Cardiac fibroblast (primary cell): ENCODE measurements at places on chromosomes 6 and 20.

DNA sequence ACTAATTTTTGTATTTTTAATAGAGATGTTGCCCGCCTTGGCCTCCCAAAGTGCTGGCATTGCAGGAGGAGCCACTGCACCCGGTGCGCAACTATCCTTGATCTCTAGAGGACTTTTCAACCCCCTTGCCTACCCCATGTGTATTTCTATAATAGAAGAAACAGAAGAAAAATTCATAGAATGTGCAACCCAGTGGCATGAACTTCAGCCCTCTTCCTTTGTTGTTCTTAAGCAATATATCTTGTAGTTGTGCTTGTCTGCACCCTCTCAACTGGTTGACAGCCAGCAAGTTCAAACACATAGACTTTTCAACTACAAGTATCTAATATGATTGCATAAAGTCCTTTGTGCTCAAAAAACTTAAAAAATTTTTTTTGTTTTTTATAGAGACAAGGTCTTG, 72.3 kb upstream of the NCOA3 start:
- no peak for DNase-seq

DNA sequence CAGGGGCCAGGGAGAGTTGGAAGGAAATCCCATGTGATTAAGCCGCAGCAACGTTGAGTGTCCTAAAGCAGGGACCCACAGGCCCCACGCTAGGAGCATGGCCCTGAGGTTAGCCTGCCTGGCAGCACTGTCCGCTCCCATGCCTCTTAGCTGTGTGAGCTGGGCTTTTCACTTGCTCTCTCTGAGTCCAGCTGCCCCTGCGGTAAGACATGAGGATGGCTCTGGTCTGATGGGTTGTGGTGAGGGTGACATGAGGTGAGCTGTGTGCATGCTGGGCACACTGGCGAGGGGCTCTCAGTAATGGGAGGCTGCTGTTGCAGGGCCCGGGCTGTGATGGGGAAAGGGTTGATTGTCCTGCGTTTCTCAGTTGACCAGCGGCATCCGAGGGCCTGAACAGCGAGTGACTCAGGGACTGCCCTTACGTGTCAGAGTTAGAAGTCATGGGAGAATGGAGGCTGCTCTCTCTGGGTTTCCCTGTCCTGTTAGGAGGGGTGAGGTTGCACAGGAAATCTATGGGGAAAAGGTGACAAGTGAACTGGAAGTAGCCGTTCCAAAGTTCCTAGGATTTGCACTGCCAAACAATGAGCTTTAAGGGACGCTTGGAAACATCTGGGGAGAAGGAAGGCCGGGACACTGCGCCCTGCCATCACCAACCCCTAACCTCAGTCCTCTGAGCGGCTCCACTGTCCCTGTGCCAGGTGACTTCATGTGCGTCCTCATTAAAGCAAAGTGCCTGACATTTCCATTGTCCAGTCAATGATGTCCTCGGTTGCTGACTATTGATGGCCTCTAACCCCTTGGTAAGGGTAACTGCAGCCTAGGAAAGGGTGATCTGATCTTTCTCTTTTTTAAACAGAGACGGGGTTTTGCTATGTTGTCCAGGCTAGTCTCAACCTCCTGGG, 51.3 kb downstream of the ADNP start:
- no peak for DNase-seq

DNA sequence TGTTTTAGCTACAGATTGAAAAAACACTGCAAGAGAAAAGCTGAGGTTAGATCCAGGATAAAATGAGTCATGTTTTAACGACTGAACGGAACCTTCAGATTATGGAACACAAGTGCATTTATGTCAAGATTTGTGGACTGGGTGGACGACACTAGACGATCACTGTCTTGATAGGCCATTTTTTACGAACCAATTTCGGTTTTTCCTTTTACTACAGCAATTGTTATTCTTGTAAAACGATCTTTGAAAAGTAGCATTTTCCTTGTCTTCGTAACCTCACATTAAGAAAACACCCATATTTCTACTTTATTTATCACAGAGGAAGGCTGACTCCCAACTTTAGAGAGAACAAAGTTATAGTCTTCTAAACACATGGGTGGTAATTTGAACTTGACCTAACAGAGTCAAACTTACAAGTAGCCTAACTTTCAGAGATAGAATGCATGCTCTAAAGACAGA, 294.2 kb upstream of the TCF21 start:
- no peak for DNase-seq

DNA sequence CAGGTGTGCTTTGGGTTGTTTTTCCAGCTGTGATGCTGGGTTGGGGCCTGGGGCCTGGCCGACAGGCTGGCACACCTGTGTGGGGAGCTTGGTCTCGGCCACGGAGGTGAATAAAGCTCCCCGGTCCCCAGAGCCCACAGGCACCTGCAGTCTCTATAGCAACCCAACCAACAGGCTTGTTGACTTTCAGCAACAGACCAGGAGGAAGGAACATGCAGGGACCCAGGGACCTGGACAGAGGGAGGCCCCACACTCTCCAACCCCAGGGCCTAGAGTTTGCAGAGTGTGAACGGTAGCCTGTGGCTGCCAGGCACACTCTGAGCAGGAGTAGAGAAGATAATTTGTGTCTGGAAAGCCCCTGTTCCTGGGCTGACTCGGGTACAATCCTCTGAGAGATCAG, 14.6 kb upstream of the SYNJ2 start:
- DNase-seq: no peak

DNA sequence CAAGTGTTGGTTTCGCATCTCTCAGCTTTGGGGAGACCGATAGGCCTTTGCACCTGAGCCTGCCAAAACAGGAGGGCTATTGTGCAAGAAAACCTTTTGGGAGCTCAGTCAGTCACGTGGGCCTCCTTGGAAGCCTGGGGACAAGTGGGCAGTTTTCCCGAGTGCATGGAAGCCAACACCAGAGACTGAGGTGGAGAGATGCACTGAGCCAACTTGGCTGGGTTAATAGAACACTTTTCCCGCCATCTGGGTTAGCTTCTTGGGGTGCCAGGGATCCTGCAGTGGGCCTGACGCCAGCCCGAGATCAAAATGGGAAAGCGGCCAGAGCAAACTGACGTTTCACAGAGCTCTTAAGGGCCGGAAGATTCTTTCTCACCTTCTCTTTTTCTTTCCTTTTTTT, 2.8 kb upstream of the OOEP start:
- DNase-seq: no peak

GRCh38 chr20:48164566-48165400, 379.5 kb upstream of the SULF2 start:
- no peak for DNase-seq

DNA sequence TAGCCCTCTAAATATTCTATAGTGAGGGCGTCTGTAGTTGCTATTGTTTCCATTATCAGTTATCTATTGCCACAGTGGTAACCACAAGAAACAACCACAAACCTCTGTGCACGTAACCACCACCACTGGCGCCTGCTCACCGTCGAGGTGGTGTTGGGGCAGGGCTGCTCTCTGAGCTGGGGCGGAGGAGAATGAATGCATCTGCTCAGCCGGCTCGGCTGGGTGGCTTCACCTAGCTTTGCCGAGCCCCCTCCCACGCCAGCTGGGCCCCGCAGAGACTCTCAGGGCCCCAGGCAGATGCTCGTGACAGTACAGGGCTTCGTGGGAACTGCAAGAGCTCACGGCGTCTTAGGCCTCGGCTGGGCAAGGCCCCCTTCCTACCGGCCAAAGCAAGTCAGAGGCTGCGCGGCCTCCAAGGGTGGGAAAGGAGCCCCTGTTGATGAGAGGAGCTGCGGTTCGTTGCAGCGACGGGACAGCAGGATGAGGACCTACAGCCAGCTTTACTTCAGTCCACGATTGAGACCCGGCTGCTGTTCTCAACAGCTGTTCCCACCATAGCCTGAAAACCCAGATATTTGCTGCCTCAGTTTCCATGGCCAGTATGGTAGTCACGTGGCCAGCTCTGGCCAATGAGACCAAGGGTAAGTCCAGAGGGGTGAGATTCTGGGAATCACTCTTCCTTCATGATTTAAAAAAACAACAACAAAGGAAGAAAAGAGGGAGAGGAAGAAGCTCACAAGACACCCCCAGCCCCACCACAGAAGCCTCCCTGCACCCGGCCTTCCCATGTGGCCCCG, 120.2 kb upstream of the AFDN start:
- no peak for DNase-seq

DNA sequence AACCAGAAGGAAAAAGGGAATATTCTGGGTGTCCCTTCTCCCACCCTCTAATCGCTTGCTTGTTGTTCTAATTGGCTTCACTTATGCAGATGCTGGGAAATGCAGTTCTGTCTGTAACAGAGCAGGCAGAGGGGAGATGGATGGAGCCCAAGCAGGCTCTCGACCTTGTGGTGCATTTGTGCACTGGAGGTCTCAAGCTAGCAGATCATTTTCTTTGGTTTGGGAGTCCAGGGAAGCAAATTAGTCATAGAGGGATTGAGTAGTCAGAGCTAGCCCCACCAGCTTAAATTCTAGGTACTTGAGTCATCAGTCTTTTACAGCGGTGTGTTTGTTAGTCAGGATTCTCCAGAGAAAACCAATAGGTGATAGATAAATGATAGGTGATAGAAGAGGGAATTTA, 234.7 kb upstream of the ECI2 start:
- DNase-seq: peak; percentile 80

DNA sequence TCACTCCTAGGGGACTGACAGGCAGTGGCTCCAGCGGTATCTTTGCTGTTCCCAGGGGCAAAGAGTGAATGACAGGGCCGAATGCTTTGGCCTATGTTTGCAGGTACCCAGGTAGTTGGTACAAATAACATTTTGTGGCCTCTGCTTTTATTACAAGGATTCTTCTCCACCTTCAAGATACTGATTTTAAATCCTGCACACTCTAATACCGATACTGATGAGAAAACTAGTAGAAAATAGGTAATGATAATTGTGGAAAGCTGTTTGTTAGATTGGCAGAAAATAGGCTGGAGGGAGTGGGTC, 772 bp downstream of the HINT3 start:
- no peak for DNase-seq

- no peak for DNase-seq
Observed at GRCh38 chr6:168938546-168938945, 315.1 kb downstream of the THBS2 start.

DNA sequence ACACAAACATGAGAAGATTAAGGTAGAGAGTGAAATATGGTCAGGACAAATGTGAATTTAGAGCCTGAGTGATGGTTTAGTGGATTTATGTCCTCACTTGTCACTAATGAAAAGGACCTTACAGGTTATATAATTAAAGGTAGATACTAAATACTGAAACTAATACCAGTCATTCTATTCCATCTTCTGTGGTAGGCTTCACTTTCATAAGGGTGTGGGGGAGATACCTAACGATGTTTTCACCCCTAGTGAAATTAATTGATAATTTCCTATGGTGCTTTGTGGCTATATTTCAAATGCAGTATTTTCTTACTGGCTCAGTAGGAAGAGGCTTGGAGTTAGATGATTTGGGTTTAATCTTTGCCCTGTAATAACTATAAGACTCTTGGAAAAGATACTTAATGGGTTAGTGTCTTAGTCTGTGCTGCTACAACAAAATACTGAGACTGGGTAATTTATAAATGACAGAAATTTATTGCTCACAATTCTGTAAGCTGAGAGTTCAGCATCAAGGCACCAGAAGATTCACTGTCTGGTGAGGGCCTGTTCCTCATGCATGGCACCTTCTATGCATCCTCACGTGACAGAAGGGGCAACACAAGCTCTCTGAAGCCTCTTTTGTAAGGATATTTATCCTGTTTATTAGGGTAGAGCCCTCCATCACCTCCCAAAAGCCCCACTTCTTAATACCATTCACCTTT, 21.3 kb downstream of the RNF217 start:
- no peak for DNase-seq

DNA sequence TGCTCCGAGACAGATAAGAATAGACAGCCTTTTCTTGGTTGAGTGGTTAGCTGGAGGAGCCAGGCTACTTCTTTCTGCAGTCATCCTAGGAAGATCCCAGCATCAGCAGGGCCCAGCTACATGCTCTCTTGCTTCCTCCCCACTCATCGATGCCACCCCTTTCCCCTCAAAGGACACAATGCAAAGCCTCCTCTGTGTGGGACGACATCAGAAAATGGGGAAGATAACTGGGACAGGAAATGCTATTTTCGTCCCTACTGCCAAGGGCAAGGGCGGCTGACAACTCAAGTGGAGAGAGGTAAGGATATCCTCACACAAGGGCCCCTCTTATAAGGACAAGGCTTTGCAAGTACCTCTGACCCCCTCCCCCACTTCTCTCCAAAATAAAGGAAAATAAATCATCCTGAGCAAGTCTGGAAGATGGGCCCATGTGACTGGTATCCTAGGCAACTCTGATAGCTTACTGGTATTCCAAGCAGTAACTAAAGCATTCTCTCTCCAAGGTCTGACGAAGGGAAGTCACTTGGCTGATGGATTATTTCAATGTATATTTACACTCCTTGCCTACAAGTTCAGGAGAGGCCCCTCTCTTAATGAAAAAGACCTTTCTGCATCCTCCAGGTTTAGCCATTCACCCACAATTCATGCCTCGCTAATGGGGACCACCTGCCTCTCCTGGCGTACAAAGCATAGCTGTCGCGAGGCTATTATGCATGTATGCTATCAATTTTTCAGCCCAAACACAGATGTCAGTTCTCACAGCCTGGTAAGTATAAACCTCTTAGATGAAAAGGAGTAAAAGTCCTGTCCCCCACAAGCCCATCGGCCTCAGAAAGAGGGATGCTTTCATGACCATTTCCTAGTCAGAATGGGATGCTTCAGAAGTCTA, 11.3 kb downstream of the ELMO2 start:
- DNase-seq: no peak

GRCh38 chr20:48314925-48315592, 512.7 kb downstream of the PREX1 start:
- DNase-seq: no peak

- DNase-seq: peak; percentile 11
Observed at GRCh38 chr20:7637184-7637583, 303.1 kb downstream of the HAO1 start.

- DNase-seq: no peak
Observed at GRCh38 chr6:29561091-29561490, 1.6 kb upstream of the UBD start.

- DNase-seq: no peak
Observed at GRCh38 chr20:50186987-50187402, 3.6 kb upstream of the CEBPB start.

DNA sequence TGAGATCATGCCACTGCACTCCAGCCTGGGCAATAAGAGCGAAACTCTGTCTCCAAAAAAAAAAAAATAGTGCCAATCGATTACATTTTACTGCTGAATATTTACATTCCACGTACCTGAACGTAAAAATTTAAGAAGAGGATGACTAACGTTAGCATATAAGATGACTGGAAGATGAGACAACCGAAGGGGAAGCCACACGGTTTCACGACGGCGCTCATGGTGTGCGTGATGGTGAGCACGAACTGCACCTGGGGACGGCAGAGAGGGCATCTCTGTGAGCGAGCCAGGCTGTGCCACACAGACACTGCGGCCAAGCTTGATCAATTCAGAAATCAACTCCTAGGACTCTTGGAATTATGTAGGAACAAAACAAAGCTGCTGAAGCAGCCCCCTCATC, 54.5 kb downstream of the ELOVL2 start:
- DNase-seq: no peak

DNA sequence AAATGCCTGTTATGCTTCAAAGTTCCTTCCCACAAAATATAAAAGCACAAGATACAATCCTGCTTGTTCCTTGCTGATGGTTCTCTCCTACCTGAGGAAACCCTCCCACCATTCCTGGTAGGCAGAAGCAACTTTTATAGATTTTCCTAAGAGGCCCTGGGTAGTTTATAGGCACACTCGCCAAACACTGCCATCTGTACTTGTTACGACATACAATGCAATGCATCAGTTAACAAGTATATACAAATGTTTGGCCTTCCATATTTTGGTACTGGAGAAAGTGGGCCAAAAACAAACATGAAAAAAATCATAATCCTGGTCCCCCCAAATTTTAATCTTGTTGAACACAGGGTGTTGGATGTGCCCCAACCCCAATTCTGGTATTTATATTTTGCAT, 16.6 kb downstream of the MCM9 start:
- no peak for DNase-seq

GRCh38 chr6:118740372-118740771, 89.0 kb upstream of the CEP85L start:
- DNase-seq: peak; percentile 42
